Panc1 (cell line): ENCODE measurements at places on chromosomes 7 and 10. TPM values are rescaled to one million over a fixed set of nuclear protein-coding genes. Genes with fewer than 3 reads are reported as not detected.
A peak's percentile ranks its signal among the peaks of the same experiment; 100 is the strongest.

The PRLHR gene
- not detected for total RNA-seq

The SPDYE8 gene
- total RNA-seq, result not detected

The ZNF488 gene
- total RNA-seq, result 11.8 TPM

The CLDN15 gene
- 8.0 TPM for total RNA-seq

The CALML3 gene
- total RNA-seq, result not detected

The PTPN20 gene
- 9.5 TPM for total RNA-seq

The WDR37 gene
- total RNA-seq, result 9.6 TPM

The CYP3A5 gene
- total RNA-seq, result 0.31 TPM

The FAM25A gene
- total RNA-seq, result not detected

The ASZ1 gene
- not detected for total RNA-seq

DNA sequence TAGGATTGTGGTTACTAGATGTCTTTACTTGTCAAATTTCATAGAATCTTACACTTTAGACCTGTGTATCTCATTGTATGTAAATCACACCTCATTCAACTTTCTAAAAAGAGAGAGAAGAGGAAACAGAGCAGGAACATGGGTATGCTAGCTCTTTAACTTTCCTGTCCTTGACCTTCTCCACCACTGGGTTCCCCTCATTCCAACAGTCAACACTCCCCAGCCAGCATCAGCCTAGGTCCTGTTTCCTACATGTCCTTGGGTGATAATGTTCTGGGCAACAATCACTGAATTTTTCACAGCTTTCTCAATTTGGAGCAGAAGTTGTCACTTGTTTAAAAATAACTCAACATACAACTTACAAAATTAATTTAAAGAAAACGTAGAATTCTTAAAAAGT lies 9.2 kb upstream of the UNC5B start:
- peaks cover 21% of the 10 kb centered on the region; the same call in 1 of the 2 replicates for H3K27me3 ChIP-seq
- no peaks in the 10 kb centered on the region for H3K4me1 ChIP-seq
- H3K4me3 ChIP-seq, result no peak overlapping the region
- no peaks in the 10 kb centered on the region for H3K36me3 ChIP-seq
- no peak overlapping the region for H3K27ac ChIP-seq

DNA sequence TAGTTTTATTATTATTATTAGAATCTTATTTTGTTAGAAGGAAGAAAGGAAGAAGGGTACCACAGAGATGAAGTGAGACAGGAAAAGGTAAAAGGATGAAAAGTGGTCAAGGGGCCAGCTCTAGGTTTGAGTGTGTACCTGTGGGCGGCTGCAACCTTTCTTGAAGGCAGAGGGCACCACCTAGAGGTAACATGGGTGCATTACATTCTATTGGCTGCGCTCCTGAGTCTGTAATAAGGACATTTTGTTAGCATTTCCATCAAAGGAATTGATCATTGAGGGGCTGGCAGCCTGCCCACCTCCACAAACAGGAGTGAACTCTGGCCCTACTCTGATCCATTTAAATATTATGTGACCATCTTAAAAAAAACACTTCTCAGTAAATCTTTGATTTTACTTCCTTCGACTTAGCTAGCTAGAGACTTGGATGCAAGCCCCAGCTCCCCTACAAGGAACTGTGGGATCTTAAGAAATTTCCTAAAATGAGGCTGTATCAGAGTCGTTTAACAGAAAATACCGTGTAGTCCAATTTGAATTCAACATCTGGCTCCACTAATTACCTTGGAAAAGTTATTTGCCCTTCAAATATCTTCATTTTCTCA lies 610.4 kb downstream of the IPMK start:
- H3K36me3 ChIP-seq, result no peaks in the 10 kb centered on the region
- peak; percentile 48 for DNase-seq
- no peaks in the 10 kb centered on the region for H3K4me1 ChIP-seq
- H3K27ac ChIP-seq, result no peak overlapping the region
- no peaks in the 10 kb centered on the region for H3K27me3 ChIP-seq

GRCh38 chr7:19317461-19317860 lies 172.2 kb upstream of the FERD3L start:
- H3K27ac ChIP-seq, result no peak overlapping the region
- H3K36me3 ChIP-seq, result no peaks in the 10 kb centered on the region
- no peak for DNase-seq
- no peak overlapping the region for H3K4me3 ChIP-seq

- H3K4me3 ChIP-seq, result no peak overlapping the region
- no peak for DNase-seq
- H3K36me3 ChIP-seq, result no peaks in the 10 kb centered on the region
Measured at GRCh38 chr7:80302636-80303035, 168.0 kb downstream of the GNAI1 start.

DNA sequence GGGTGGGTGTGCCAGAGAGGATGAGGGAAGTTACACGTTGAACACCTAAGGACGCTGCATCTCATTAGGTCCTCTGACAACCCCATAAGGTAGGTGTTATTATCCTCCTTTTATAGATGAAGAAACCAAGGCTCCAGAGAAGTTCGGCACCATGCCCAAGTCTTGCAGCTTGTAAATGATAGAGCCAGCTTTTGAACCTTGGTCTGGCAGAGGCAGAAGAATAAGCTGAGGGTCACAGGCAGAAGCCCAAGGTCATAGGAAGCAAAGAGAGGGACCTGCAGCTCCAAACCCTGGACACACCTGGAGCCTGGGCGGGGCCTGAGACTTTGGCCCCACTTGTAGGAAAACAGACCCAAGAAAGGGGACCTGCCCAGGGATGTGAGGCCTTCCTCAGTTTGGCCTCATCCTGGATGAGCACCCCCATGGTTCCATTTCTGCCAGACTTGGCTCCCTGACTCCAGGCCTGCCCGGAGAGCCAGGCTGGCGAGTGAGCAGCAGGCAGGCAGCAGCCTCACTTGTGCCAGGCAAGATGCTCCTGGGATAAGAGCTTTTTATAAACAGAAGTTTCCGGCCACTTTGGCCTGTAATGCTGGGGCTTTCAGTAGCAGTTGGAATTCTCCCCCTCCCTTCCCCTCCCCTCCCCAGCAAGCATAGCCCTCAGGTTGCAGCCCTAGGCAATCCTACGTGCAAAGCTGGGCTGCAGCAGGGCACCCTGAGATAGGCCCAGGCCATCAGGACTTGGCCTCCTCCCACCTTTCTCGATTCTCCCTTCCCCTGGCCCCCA lies 2.4 kb downstream of the KCNH2 start:
- H3K27me3 ChIP-seq, result no peaks in the 10 kb centered on the region
- H3K4me3 ChIP-seq, result peak overlapping the region; percentile 61
- no peak for DNase-seq
- no peak overlapping the region; the same call in 1 of the 2 replicates for H3K27ac ChIP-seq
- H3K36me3 ChIP-seq, result no peaks in the 10 kb centered on the region; the same call in 1 of the 2 replicates
- peaks cover 20% of the 10 kb centered on the region for H3K4me1 ChIP-seq

- DNase-seq, result no peak
- H3K4me3 ChIP-seq, result no peak overlapping the region
- H3K27me3 ChIP-seq, result no peaks in the 10 kb centered on the region
Measured at GRCh38 chr10:106991091-106991490, 173.4 kb downstream of the SORCS1 start.

GRCh38 chr7:69800495-69800894 lies 202.2 kb downstream of the AUTS2 start:
- no peak overlapping the region for H3K4me3 ChIP-seq
- no peak overlapping the region for H3K27ac ChIP-seq
- DNase-seq, result no peak

DNA sequence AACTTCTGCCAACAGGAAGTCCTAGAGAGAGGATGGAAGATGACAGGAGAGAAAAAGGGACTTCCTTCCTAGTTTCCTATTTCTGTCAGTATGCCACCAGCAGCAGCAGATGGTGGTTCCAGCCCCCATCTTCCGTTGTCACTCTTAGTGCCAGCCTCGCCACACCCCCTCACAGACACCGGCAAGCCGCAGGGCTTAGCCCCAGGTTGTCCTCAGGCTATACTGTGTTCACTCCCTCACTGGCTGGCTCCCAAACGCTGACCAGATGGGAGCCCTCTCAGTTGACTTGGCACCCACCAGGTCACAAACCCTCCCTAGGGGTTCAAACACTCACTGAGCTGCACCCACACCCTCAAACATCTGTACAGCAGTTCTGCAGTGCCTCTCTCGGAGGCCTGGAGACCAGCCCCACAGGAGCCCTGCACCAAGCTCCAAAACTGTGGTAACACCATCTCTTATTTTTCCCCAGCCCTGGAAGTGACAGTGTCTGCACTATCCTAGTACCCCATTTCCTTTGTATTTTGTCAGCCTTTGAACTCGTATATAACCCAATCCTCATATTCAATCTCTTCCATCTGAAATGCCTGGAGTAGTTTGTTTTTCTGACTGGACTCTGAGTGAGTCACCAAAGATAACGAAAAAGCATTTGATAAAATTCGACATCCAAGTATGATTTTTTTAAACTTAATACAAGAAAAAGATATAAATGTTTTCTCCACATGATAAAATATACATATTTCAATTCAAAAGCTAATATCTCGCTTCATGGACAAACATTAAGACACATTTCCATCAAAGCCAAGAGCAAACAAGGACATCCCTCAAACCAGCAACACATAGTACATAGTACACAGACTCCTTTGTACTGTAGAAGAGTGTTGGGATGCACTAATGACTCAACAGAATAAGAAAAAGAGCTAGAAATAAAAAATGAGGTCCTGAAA lies 34.5 kb downstream of the SMURF1 start:
- DNase-seq, result no peak
- peak overlapping the region; percentile 74 for H3K27ac ChIP-seq
- H3K4me1 ChIP-seq, result peaks cover 85% of the 10 kb centered on the region
- H3K36me3 ChIP-seq, result no peaks in the 10 kb centered on the region
- H3K4me3 ChIP-seq, result no peak overlapping the region

GRCh38 chr7:88760136-88760515 lies 626 bp downstream of the ZNF804B start:
- H3K4me3 ChIP-seq, result peak overlapping the region; percentile 27
- no peaks in the 10 kb centered on the region for H3K4me1 ChIP-seq
- DNase-seq, result no peak
- peaks cover 24% of the 10 kb centered on the region for H3K27me3 ChIP-seq

GRCh38 chr10:43083764-43084163 lies 6.9 kb downstream of the RET start:
- H3K27me3 ChIP-seq, result no peaks in the 10 kb centered on the region
- no peak for DNase-seq
- no peak overlapping the region for H3K27ac ChIP-seq
- no peaks in the 10 kb centered on the region for H3K36me3 ChIP-seq

- no peak overlapping the region for H3K4me3 ChIP-seq
- no peaks in the 10 kb centered on the region for H3K27me3 ChIP-seq
- H3K4me1 ChIP-seq, result no peaks in the 10 kb centered on the region
- DNase-seq, result peak; percentile 8
- H3K27ac ChIP-seq, result no peak overlapping the region
Measured at GRCh38 chr10:91856637-91857036, 52.6 kb downstream of the FGFBP3 start.

DNA sequence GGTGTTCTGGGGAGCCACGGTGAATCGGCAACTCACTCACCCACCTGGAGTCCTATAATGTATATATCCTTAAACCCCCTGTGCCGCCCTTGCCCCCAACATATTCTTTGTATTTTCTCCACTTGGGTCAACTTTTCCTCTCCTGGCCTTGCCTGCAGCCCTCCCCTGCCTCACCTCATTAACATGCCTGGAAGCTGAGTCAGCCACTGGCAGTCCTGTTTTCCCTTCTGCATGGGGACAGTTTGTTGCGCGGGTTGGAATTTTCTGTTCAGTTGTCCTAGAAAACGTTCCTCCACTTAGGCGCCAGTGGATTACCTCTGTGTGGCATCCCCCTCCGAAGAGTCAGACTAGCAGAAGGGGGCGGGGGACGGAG lies 97.4 kb downstream of the C10orf105 start:
- DNase-seq, result no peak
- no peak overlapping the region for H3K4me3 ChIP-seq
- H3K36me3 ChIP-seq, result no peaks in the 10 kb centered on the region
- H3K27me3 ChIP-seq, result no peaks in the 10 kb centered on the region

DNA sequence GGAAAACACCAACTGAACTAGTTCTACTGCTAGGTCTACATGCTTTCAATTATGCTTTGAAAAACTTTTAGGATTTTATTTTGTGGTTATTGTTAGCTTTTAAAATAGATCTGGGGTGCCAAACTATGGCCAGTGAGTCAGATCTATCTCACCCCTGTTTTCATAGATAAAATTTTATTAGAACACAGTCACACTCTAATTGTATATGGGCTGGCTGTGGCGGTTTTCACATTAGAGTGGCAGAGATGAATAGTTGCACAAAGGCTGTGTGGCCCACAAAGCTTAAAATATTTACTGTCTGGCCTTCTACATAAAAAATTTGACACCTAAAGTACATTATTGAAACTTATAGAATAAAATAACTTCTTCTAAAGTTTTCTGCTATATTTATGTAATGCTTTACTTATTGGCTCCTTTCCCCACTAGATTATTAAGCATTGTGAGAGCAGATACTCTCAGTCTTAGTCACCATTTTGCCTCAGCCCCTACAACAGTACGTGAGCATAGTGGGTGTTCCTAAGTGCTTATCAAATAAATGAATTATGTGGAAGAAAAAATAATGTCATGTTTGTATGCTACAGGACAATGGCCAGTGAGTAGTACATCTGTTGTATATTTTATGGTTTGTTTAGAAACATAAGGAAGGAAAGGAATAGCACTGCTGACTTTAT lies 5.4 kb upstream of the SUV39H2 start:
- no peak for DNase-seq
- H3K4me3 ChIP-seq, result no peak overlapping the region
- H3K36me3 ChIP-seq, result peaks cover 14% of the 10 kb centered on the region
- H3K27ac ChIP-seq, result no peak overlapping the region
